Mammary epithelial cell (primary cell): ENCODE measurements at places on chromosomes 16 and 17. TPM values are rescaled to one million over a fixed set of nuclear protein-coding genes. Genes with fewer than 3 reads are reported as not detected.

Gene MYO15A
- polyA plus RNA-seq, result 0.69 TPM

Gene KRTAP4-9
- polyA plus RNA-seq, result not detected

Gene PLLP
- polyA plus RNA-seq, result 6.3 TPM

Gene ZSWIM7
- polyA plus RNA-seq, result 20.0 TPM

Gene C16orf87
- polyA plus RNA-seq, result 3.5 TPM

Gene CNGB1
- 0.18 TPM for polyA plus RNA-seq

Gene HS3ST3A1
- 1.4 TPM for polyA plus RNA-seq
